NK-92 treated with Interleukin-12 subunit alpha and Interleukin-12 subunit beta, amount 100 ng/mL, for 24 hours (cell line): ENCODE measurements at places on chromosomes 11 and 22.

- no peak for DNase-seq
These were observed 74.3 kb downstream of the MYEOV start for GRCh38 chr11:69368119-69368880.

DNA sequence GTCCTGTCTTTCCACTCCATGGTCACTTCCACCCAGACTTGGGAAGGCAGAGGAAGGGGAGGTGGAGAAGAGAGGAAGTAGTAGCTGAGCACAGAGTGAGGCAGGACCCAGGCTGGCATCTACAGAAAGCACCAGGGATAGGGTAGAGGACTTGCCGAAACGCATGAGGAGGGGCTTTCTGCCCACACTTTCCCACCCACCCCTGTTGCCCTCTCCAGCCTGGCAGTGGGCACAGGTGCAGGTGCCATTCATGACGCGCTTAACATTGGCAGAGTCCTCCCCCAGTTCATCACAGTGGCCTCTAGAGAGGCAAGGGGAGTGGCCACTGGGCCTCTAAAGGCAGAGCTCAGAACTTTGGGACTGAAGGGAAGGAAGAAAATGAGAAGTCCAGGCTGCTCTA is 81.9 kb downstream of the FEZ1 start:
- no peak for DNase-seq

- DNase-seq: no peak
These were observed 30.8 kb downstream of the MPPED1 start for GRCh38 chr22:43442386-43443151.

GRCh38 chr11:107263844-107264563 is 193.6 kb downstream of the CWF19L2 start:
- DNase-seq: no peak

DNA sequence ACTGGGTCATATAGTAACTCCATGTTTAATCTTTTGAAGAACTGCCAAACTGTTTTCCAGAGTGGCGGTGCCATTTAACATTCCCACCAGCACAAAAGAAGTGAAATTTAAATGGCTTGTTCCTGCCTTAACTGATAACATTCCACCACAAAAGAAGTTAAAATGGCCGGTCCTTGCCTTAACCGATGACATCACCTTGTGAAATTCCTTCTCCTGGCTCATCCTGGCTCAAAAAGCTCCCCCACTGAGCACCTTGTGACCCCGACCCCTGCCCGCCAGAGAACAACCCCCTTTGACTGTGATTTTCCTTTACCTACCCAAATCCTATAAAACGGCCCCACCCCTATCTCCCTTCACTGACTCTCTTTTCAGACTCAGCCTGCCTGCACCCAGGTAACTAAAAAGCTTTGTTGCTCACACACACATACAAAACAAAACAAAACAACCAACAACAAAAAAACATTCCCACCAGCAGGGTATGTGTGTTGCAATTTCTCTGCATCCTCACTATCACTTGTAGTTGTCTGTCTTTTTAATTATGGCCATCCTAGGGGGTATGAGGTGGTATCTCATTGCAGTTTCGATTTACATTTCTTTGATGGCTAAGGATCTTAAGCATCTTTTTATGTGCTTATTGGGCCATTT is 109.0 kb downstream of the FAR1 start:
- no peak for DNase-seq

DNA sequence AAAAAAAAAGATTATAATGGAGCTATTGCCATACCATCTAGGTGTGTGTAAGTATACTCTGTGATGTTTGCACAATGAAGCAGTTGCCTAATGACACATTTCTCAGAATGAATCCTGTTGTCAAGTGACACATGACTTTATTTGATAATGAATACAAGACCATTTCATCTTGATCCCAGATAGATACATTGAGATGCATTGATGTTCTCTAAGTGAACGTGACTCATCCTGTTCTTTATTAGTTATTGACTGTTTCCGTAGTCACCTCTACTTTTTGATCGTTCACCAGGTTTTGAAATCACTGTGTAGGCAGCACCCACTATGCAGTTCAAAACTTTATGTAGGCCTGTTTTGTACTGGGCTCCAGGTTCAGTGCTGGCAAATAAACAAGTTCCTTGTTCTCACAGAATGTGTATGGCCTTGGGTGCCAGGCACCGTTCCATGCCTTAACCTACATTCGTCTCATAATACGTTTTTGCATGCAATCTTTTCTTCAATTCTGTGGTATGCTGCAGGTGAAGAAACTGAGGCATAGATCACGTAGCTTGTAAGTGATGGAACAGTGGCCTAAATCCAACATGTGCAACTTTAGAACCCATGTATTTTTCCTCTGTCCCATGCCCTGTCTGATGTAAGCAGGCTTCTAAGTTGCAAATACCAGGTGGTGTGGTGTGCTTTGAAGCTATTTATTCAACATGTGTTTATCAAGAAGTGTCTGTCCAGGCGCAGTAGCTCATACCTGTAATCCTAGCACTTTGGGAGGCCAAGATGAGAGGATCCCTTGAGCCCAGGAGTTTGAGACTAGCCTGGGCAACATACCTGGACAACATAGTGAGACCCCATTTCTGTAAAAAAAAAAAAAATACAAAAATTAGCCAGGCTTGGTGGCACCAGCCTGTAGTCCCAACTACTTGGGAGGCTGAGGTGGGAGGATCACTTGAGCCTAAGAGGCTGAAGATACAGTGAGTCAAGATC is 10.4 kb downstream of the SREBF2 start:
- no peak for DNase-seq

DNA sequence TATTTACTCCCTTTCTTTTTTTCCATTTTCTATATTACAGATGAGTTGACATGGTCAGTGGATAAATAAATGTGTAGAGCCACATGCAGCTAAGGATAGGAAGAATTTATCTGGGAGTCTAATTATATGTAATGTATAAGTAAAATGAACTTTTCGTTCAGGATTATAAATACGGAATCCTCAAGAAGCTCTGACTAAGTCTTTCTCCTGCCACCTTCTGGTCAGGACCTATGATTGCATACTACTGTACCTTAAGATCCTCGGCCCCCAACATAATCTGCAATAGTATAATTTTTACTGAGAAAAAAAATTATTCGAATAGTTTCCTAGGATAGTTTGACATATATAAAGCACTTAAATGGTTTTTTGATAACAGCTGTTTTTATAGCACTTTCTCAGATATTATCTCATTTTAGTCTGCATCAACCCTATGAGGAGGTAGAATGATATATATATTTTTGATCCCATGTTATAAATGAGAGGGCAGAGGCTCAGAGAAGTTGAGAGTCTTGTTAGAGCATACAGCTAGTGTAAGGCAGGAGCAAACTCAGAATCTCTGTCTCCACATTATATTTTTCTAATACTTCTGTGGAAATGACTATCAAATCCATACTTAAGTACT is 36.1 kb downstream of the CCDC90B start:
- DNase-seq: no peak

- DNase-seq: no peak
These were observed 21.8 kb downstream of the CLMP start for GRCh38 chr11:123173040-123173855.

DNA sequence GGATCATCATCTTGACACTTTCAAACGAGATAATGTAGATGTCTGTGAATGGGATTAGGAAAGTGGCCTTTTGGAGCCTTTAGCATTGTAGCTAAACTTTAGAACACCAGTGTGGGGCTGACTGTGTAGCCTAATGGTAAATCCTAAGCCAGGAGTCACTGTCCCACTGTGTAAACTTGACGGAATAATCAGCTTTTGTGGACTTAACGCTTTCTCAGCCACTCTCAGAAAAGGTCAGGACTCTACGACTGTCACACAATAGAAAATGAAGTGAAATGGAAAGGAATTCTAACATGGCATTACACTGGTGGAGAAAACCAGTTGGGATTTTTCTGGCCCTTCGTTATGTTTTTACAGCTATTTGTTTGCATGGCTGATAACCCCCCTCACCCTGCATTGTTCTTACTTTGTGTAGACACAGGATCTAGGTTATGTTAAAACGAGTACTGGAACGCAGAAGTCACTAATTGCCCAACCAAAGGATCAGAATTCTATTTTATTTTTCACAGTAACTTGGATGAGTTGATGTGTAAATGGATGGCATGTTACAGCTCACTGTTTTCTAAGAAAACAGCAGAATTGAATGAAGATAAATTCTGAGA is 22.0 kb upstream of the GRAMD1B start:
- no peak for DNase-seq

DNA sequence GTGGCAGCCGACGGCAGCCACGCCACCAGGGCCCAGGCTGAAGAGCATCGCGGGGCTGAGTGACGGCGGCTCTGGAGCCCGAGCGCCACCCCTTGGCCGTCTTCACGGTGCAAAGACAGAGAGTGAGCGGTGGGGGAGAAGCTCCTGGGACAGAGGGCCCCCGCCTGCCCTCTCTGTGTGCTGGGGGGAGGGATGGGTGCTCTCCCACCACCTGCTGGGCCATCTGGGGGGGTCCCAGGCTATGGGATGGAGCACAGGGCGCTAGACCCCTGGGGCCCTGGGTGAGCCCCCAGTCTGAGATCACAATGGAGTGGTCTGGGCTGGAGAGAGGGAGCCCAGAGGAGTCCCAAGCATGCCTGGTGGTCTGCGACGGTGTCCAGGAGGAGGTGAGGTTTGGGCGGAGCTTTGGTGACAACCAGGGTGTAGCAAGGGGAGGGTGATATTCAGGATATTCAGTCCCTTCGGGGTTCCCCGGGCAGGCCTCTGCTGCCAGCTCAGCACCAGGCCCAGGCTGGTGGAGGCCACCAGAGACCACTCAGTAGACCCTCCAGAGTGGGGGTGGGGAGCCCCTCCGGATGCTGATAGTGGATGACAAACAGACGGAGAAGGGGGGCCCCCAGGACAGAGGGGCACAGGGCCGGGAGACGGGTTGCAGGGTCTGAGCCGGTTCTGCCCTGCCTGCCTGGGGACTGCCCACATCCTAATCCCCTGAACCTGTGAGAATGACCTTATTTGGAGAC is 78.1 kb upstream of the PRR5 start:
- no peak for DNase-seq
